ENCODE measurements at places on chromosomes 7 and 10.

GRCh38 chr10:122051609-122052385 lies 62.8 kb downstream of the TACC2 start:
- DNase-seq, result no peak

- DNase-seq, result no peak
Measured at GRCh38 chr7:27305854-27306253, 63.3 kb downstream of the EVX1 start.

DNA sequence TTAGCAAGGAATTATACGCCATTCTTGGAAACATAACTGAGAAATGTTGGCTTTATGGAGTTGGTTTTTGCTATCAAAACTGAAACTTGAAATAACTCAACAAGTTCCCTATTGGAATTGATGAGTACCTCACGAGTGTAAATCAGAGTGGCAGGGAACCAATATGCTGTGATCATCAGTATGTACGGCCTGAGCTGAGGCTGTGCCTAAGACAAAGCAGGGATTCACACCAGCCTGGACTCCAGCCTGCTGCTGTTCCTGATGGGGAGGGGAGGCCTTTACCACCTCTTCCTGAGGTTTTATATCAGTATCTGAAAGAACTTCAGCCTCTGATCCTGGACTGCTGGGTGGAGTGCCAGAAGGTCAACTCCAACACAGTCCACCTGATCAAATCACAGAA lies 52.7 kb downstream of the CRTAC1 start:
- no peak for DNase-seq

DNA sequence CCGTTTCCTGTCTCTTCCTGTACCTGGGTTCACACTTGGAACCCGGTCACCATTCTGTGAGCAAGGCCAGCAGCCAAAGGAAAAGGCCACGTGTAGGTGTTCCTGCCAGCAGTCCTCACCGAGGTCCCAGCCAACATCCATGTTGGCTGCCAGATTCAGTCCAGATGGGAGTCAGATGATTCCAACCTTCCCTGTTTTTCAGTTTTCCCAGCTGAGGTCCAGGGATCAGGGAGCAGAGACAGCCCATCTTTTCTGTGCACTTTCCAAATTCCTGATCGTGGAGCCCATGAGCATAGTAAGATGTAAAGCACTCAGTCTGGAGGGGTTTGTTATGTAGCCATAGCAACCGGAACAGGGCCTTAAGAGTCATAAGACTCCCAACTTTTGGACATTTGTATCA lies 3.9 kb upstream of the PVRIG start:
- no peak for DNase-seq
